Sigmoid colon (tissue), 7 donors: ENCODE measurements at places on chromosomes 6 and 20. TPM values are rescaled to one million over a fixed set of nuclear protein-coding genes. Genes with fewer than 3 reads are reported as not detected.

DNA sequence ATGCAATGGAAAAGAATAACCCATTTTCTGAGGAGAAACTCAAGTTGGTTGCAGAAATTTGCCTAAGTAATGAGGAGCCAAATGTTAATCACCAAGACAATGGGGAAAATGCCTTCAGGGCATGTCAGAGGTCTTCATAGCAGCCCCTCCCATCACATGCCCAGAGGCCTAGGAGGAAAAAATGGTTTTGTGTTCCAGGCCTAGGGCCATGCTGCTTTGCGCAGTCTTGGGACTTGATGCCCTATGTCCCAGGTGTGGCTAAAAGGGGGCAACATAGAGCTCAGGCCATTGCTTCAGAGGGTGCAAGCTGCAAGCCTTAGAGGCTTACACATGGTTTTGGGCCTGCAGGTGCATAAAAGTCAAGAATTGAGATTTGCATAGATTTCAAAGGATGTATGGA lies 485.9 kb downstream of the EYS start:
- DNase-seq = no peak

DNA sequence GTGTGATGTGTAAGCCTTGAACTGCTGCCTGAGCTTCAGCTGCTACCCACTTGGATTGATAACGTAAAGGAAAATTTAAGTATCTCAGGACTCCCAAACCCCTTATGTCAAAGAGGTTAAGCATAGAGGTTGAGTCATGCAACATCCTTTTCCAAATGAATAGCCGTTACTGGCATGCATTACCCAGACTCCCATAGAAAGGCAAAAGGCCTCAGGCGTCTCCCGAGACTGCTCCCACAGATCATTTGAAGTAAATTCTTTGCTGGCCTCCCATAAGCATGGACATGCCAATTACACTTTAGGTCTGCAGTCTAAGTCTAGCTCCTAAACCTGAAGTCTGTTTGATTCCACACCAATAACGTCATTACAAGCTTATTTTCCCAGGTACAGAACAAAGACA lies 14.7 kb downstream of the IPCEF1 start:
- DNase-seq = no peak

GRCh38 chr6:121838842-121839241 lies 403.4 kb downstream of the GJA1 start:
- no peak for DNase-seq

AVP gene
- total RNA-seq = not detected

- peak; percentile 74 for DNase-seq
These were observed 90.8 kb downstream of the THBS2 start for GRCh38 chr6:169162752-169163407.

SLPI gene
- 56.9 TPM for total RNA-seq

IPCEF1 gene
- total RNA-seq = 0.71 TPM

DNA sequence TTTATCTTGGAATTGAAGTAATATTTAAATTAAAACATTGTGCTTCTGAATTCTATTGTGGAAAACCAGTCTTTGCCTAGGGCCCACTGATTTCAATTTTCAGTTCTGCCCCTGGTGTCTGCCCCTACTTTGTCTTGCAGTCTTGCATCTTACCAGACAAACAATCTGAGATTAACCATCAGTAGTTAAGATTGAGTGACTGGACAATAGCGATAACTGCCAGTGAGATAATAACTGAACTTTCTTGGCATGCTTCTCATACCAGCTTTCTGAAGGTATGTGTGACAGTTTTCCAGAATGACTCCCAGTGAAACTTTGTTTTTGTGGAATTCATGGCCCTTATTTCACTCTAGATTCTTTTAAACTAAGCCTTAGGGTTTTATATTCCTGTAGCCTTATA lies 53.5 kb downstream of the KCNQ5 start:
- no peak for DNase-seq

TTLL9 gene
- not detected for total RNA-seq

DNA sequence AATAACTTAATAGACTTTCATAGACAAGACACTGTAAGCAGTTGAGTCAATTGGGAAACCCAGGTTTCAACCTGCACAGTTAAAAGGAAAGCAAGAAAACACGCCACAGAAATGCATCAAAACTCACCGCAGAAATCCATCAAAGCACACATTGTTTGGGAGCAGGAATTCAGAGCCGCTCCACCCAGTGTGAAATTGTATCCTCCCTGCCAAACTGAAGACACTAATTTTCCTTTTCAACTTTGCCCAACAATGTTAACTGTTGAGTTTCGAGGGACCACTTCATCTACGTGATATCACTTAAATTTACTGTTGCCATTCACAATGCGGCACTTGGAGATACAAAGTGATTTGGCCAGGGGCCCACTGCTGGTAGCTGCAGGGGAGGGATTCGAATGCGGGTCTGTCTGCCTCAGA lies 92.7 kb downstream of the DACT2 start:
- DNase-seq = no peak
